ENCODE measurements at places on chromosomes 7 and 10. TPM values are rescaled to one million over a fixed set of nuclear protein-coding genes. Genes with fewer than 3 reads are reported as not detected.

GRCh38 chr10:97229322-97230015, 43.7 kb upstream of the SLIT1 start:
- H3K4me3 ChIP-seq: no peak overlapping the region
- no peaks in the 10 kb centered on the region for H3K27me3 ChIP-seq
- no peaks in the 10 kb centered on the region for H3K36me3 ChIP-seq

- no peaks in the 10 kb centered on the region for H3K27me3 ChIP-seq
- peaks cover 12% of the 10 kb centered on the region for H3K4me1 ChIP-seq
- no peaks in the 10 kb centered on the region for H3K36me3 ChIP-seq
- DNase-seq: no peak
- H3K4me3 ChIP-seq: no peak overlapping the region
These were observed 30.1 kb upstream of the CCL24 start for GRCh38 chr7:75843613-75844116.

DNA sequence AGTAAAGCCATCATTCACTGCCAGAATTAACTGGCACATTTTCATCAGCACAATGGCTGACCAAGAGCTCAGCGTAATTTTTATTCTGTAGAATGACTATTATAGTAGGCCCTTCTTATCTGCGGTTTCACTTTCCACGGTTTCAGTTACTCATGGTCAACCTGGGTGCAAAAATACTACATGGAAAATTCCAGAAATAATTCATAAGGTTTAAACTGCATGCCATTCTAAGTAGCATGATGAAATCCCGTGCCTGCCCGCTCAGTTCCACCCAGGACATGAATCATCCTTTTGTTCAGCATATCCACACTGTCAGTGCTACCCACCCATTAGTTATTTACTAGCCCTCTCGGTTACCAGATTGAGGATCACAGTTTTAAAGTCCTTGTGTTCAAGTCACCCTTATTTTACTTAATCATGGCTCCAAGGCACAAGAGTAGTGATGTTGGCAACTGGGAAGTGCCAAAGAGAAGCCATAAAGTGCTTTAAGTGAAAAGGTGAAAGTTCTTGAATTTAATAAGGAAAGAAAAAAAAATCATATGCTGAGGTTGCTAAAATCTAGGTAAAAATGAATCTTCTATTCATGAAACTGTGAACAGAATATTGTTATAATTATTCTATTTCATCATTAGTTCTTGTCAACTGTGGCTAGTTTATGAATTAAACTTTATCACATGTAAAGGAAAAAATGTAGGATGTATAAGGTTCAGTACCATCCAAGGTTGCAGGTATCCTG, 204.9 kb downstream of the DOCK4 start:
- no peaks in the 10 kb centered on the region for H3K4me1 ChIP-seq
- no peaks in the 10 kb centered on the region for H3K27me3 ChIP-seq
- no peak overlapping the region for H3K4me3 ChIP-seq

GRCh38 chr10:43338117-43338516, 33.3 kb upstream of the FXYD4 start:
- H3K36me3 ChIP-seq: no peaks in the 10 kb centered on the region
- H3K27me3 ChIP-seq: no peaks in the 10 kb centered on the region
- H3K4me1 ChIP-seq: no peaks in the 10 kb centered on the region
- no peak overlapping the region for H3K27ac ChIP-seq
- no peak for DNase-seq

DNA sequence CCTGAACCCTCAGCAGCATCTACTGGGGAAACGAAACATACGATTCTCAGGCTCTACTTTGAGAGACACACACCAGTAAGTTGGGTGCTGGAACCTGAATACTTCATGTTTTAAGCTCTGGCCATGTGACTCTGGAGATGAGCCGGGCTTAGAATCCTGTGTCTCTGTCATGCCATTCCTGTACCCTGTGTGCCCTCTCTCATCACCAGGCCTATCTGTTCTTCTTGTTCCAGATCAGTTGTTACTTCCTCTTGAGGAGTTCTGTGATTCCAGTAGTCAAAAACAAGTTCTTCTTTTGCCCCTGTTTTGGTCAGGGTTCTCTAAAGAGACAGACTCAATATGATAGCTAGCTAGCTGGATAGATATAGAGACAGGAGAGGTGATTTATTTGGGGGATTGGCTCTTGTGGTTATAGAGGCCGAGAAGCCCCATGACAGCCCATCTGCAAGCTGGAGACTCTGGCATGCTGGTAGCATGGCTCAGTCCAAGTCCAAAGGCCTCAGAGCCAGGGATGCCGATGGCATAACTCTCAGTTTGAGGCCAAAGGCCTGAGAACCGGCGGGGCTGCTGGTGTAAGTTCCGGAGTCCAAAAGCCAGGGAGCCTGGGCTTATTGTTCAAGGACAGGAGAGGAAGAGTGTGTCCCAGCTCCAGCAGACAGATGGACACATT, 54.3 kb downstream of the CHN2 start:
- H3K4me3 ChIP-seq: no peak overlapping the region
- DNase-seq: no peak
- H3K27me3 ChIP-seq: no peaks in the 10 kb centered on the region

DNA sequence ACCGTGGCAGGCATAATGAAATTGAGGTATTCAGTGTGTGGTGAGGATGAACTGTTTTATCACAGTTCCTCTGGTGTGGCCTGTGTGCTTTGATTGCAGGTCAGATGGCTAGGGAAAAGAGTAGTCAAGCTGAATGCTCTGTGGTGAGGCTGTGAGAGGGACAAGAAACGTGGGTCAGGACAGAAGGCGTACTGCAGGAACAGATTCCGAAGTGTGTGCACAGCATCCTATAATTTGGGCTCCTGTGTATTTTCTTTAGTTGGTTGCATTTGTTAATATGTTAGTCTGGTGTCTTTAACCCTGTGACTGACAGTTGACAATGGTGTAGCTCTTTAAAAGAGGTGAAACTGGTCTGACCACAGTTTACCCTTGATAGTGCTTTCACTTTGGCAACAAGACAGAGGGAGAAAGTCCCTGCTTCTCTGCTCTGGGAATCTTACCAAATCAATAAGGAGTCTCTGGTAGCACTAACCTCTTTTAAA, 76.5 kb downstream of the AUTS2 start:
- peaks cover 15% of the 10 kb centered on the region for H3K4me1 ChIP-seq
- no peak overlapping the region for H3K4me3 ChIP-seq
- no peak for DNase-seq
- H3K27me3 ChIP-seq: no peaks in the 10 kb centered on the region
- no peak overlapping the region for H3K27ac ChIP-seq
- no peaks in the 10 kb centered on the region for H3K36me3 ChIP-seq

DNA sequence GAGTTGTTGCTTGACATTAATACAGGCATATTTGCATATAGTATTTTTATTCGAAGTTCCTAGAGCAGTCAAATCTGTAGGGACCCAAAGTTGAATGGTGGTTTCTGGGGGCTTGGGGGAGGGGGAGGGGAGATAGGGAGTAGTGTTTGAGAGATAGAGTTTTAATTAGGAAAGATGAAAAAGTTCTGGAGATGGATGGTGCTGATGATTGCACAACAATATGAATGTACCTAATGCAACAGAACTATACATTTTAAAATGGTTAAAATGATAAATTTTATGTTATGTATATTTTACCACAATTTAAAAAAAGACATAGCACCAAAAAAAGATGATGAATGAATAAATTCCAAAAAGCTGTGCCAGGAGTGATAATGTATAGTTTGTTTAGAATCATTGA, 41.8 kb downstream of the STK31 start:
- no peak for DNase-seq
- H3K36me3 ChIP-seq: no peaks in the 10 kb centered on the region
- no peak overlapping the region for H3K27ac ChIP-seq
- H3K4me1 ChIP-seq: no peaks in the 10 kb centered on the region
- no peaks in the 10 kb centered on the region for H3K27me3 ChIP-seq
- H3K4me3 ChIP-seq: no peak overlapping the region

Gene FBXO24
- 37.5 TPM for total RNA-seq

Gene GRID1
- total RNA-seq: 8.1 TPM

Gene SSBP1
- 148 TPM for total RNA-seq
